NCI-H510A (cell line): ENCODE measurements at places on chromosomes 16 and 17.

GRCh38 chr16:14320406-14320805 is 249.3 kb downstream of the MRTFB start:
- no peak for DNase-seq

GRCh38 chr16:20774703-20775362 is 11.0 kb downstream of the ACSM3 start:
- DNase-seq, result peak; percentile 40

DNA sequence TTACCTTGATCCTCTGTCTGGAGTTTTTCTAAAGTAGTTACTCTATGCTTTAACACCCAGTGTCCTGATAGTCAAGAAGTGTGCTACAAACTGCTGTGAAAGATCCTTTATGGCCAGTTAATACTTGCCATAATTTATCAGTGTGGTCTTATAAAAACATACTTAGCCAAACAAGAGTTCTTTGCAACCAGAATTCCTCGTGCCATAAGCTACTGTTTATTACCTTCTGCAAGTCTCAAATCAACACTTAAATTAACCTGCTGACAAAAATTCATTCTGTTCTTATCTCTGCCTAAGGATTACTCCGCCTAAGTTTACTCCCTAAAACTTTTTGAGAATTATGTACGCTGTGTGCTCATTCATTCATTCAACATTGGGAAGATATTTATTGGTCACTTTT is 22.8 kb downstream of the ZNF75A start:
- no peak for DNase-seq

GRCh38 chr17:43723697-43724359 is 34.8 kb downstream of the SOST start:
- DNase-seq, result no peak

GRCh38 chr17:75695141-75695829 is 26.0 kb upstream of the ITGB4 start:
- no peak for DNase-seq

DNA sequence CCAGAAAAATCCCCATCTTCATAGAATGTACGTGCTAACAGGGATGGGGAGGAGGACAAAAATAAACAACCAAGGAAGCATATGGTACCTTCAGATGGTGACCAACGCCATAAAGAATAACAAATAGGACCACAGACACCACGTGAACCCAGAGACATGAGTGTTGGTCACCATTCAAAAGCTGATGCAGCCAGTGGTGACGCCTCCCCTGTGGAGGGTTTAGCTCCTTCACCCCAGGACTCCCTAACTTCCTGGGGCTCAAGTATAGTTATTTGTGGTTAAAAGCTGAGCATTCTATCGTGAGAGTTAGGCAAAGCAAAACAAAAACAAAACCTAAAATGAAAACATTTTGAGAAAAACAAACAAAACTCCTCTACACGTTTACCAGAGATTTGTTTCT is 184.7 kb downstream of the SOX9 start:
- no peak for DNase-seq

DNA sequence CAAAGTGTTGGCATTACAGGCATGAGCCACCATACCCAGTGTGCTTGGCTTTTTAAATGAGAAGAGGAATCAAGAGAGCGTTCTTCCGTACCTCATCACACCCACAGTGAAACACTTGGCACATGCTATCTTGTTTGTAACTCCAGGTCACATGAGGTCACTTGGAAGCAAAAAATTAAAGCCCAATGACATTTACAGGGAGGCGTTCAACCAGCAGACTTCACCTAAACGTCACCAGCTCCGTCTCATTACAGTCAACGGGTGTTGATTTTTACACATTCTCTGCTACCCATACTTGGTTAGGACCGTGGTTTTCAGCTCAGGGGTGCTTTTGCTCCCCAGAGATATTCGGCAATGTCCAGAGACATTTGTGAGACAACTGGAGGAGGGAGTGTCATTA is 127.0 kb downstream of the XYLT1 start:
- DNase-seq, result no peak

- no peak for DNase-seq
Observed at GRCh38 chr17:81583589-81584342, 31.6 kb upstream of the FAAP100 start.

GRCh38 chr17:82586576-82587233 is 61.5 kb downstream of the WDR45B start:
- no peak for DNase-seq

- DNase-seq, result no peak
Observed at GRCh38 chr17:73141411-73141810, 23.4 kb upstream of the SSTR2 start.

- DNase-seq, result no peak
Observed at GRCh38 chr17:31373150-31374093, 18.1 kb upstream of the RAB11FIP4 start.

GRCh38 chr17:66980896-66981295 is 16.4 kb downstream of the CACNG4 start:
- no peak for DNase-seq

DNA sequence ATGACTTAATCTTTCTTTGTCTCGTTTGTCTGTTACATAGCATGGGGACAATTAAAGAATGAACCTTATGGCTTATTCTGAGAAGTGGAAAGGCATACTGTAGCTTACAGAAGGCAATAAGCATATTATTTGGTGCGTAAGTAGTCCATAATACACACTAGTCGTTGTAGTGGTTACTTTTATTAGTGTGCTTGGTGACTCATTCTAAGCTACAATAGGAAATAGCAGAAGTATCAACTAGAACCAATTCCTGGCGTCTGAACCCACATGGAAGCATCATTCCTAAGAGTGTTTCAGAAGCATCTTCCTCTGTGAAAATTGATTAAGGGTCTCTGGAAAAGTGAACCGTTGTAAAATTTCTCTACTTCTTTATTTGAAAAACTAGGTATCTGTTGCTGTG is 777.8 kb upstream of the EEF2KMT start:
- DNase-seq, result no peak

- DNase-seq, result peak; percentile 36
Observed at GRCh38 chr16:31213877-31214707, at the start of gene TRIM72. Gene TRIM72 (plus strand): TSS chr16:31214119. CDS start chr16:31214739, 620 bp downstream.

DNA sequence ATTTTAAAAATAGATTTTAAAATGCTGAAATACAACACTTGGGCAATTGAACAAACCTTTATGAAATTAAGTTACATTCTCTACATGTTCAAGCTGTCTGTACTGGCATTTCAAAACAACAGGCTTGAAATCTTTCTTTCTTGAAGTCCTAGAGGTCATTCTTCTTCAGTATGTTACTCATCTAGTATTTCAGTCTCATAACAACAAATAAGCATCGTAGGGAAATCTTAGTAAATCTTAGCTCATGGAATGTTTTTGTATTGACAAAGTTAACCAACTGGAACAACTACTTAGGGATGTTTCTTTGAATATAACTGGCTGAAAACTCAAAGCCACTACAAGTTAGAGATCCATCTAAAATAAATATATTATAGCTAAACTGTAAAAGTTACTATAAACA is 96.6 kb downstream of the KIF2B start:
- DNase-seq, result no peak

GRCh38 chr16:10333321-10334032 is 52.4 kb upstream of the ATF7IP2 start:
- DNase-seq, result no peak

DNA sequence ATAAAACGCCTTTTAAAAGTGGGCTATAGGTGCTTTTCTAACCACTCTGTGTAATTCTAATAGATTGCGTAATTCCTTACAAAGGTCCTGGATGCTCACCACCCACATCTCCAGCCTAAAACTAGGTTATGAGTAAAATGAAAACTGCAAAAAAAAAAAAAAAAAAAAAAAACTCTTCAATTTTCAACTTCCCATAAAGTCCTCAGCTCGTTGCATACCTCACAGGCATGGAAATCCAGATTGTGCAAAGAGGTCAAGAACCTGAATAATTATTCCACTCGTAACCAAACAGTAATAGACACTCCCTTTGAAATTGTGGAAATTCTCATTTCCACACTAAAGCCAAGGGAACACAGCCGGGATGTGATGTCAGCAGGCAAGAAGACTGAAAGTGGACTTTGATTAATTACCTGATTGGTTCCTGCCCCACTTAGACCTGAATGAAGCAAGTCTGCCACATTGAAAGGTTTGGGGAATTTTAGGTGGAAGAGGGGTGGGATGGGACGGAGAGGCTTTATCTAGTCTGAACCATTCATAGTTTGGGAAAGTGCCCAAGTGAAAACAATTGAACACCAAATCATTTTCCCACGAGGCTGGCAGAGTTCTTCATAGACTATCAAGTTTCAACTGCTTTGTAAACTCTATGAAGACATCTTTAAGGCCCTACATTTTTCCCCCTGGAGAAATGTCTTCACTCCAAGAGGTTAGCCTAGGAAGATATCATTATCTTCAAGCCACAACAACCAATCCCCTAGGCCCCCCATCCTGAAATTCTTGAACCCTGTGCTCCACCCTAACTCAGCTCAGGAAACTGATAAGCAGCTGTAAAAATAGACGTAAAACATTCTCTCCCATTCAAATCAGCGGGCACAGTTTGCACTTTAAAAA is 49.1 kb upstream of the TANC2 start:
- DNase-seq, result no peak

DNA sequence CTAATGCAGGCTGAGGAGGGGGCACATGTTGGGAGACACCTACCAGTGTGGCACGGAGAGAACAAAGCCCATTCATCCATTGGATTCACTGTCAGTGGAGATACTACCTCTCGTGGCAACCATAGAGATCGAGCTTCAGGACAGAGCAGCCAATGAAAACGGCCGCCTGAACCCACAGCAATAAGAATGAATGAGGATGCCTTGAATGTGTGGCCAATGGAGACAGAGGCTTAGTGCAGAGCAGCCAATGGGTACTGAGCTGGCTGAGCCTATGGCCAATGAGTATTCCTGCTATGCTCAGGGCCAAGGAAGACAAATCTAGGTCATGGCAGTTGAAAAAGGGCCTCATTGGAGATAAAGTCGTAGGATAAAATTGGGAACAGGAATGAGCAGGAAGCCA is 10.9 kb downstream of the ARHGEF15 start:
- DNase-seq, result no peak

- peak; percentile 74 for DNase-seq
Observed at GRCh38 chr17:62780269-62780668, 27.8 kb downstream of the MARCHF10 start.

DNA sequence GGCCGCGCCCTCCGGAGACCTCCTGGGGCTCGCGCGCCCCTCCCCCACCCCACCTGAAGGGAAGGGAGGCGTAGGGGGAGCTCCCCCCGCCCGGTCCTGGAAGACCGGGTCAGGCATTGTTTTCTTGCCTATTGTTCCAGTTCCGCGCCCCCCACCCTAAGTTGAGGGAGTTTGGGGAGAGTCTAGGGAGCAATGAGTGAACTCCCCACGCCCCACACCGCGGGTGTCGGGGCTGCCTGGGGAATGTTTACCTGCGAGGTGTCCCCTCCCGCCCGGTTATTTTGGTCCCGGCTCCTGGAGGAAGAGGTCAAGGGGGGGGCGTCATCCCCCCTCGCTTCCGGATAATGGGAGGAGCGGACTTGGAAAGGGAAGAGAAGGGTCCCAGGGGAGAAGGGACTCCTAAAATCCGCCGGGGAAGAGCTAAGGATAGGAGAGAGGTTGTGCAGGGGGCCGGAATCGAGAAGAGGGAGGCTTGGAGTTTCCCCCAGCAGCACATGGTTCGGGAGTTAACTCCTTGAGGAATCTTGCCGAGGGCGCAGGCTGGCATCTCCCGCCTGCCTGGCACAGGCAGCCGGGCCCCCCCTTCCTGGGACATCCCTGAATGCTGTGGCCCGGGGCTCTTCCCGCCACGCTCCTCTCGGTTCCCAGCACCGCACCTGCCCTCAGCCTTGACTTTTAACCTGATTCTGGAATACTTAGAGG is 881 bp downstream of the MLLT6 start:
- DNase-seq, result peak; percentile 72

DNA sequence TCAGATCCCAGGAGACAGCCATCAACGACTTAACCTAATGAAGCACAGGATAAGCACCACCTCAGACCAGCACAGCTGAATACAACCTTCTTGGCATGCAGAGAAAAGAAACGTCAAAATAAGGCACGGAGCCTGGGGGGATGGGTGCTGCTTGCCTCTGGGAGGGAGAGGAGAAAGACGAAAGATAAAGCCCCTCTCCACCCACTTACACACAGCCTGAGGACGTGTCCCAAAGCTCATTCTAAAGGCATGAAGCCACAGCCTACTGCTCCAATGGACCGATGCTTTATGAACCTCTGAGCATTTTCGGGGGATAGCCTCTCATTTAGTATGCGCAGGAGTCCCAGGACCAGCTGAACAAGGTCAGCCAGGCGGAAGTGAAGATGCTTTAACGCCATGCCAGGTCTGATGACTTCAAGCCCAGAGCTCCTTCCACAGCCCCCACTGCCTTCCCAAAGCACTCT is 31.1 kb downstream of the ST3GAL2 start:
- DNase-seq, result no peak

- DNase-seq, result no peak
Observed at GRCh38 chr17:12097326-12097725, 76.6 kb downstream of the MAP2K4 start.

DNA sequence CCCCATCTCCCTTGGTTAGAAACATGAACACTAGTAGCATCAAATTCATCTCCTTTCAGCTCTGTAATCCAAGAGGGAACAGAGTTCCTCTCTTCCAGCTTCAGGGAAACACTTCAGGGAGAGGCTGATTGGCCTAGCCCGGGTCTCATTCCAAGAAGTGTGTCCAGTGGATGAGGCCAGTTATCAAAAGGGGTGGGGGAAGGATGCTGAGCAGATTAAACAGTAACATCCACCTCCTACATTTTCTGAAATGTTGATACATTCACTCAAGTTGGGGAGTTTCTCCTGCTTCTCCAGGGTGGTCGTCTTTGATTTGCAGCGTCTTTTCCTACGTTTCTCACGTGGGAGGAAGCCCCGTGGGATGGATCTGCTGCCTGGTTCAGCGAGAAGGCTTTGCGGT is 62.9 kb upstream of the WSB1 start:
- no peak for DNase-seq

- no peak for DNase-seq
Observed at GRCh38 chr17:79814974-79815835, 18.3 kb upstream of the CBX8 start.

DNA sequence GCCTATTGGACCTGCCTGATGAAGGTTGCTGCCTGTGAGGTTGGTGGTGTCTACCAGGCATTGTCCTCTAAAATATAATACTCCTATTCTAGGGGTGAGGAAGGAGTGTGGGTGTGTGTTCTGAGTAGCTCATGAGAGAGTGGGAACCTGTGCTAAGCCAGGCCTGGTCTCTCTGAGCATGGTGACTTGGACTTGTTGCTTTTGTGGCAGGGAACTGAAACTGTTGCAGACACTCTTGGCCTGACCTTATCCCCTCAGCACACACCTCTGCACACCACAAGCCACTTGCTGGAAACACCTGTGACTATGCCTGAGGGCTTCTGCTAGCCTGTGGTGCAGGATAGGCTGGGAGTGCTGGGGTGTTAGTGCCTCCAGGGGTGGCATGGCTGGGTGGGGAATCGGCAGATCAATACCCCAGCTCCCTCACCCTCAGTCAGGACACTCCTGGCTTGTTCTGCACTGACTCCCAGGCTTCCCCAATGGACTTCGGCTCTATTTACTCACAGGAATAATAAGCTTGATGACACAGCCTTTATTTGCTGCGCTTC is 29.9 kb downstream of the PLCG2 start:
- no peak for DNase-seq

GRCh38 chr17:4766201-4766600 is 5.5 kb upstream of the TM4SF5 start:
- DNase-seq, result no peak

- no peak for DNase-seq
Observed at GRCh38 chr17:32551186-32551955, 64.6 kb downstream of the CDK5R1 start.
